ENCODE measurements at places on chromosomes 3 and 15. TPM values are rescaled to one million over a fixed set of nuclear protein-coding genes. Genes with fewer than 3 reads are reported as not detected.
A peak's percentile ranks its signal among the peaks of the same experiment; 100 is the strongest.

Gene SLC2A2
- total RNA-seq: 0.18 TPM

Gene MESP1
- total RNA-seq: 1.1 TPM

Gene FGF12
- not detected for total RNA-seq

Gene RETNLB
- not detected for total RNA-seq

Gene LYZL4
- total RNA-seq: not detected

Gene TEX9
- total RNA-seq: 2.7 TPM

Gene RBPMS2
- total RNA-seq: 2.7 TPM

GRCh38 chr15:72196409-72197040, 1.1 kb downstream of the GRAMD2A start:
- no peak for DNase-seq

- DNase-seq: no peak
Observed at GRCh38 chr15:83102346-83102745, 5.1 kb upstream of the TM6SF1 start.

DNA sequence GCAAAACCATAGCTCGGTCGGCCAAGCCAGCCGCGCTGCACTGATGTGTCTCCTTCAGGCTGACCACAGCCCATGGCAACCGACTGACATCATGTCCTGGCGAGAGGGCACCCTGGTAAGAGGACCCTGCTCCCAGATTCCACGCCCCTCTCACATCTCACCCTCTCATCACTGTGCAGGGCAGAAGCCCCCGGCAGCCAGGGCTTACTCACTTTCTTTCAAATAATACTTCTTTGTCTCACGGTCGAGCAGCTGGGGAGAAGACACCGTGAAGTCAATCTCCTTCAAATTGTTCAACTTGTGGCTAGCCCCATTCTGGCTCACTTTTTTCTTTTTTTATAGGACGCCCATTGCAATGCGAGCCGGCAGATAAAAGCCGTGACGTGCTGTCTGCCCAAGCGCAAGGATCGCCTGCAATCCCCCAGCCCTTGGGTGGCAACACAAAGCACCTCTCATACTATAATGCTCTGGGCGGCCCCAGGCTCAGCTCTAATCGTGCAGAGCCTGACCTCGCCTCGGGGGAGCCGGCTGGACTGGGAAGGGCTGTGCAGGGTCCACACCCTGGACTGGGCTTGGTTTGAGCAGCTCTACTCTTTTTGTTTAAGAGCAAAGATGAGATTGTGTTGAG, 33.6 kb downstream of the VGLL4 start:
- DNase-seq: no peak

DNA sequence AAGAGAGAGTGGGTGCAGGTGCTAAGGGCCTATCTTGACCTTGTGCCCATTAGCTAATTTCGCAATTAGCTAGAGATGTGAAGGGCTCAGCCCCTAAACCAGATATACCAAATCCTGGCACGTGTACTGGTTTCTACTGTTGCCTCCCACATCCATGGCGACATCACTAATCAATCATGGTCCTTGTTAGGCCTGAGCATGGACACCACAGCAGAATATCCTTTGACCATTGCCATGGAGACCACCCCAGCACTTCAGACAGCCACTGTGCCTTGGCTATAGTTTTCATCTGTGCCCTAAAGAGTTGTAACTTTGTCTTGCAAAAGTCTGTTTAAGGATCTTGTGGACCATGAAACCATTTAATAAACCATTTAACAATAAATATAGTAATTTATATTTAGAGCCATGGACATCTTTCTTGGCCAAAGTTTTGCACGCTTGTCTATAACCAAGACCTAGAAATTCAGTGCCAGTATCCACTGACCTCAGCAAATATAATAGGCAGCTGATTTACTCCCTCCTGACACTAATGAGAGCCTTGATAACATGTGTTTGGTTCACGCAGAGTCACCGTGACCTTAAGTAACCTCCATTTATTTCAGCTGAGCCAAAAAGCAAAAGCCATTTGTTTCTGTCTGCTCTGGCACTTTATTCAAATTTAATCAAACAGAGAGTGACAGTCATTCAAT, 43.4 kb downstream of the COLQ start:
- no peak for DNase-seq

DNA sequence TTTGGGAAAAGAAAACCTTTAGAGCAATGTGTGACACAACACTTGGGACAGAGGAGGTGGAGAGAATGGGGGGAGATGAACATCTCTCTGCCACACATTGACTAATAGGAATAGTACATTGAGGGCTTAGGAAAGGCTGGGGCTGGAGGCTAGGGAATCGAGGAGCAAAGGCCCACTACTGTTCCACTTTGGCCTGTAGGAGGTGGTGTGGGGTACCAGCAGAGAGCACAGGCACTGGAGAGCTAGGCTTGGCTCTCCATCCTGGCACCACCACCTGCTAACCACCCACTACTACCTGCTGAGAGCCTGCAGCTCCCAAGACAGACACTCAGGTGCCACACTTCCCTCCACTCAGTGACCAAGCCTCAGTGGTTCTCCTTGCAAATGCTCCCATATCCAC, 19.4 kb downstream of the CCDC32 start:
- DNase-seq: peak; percentile 29

DNA sequence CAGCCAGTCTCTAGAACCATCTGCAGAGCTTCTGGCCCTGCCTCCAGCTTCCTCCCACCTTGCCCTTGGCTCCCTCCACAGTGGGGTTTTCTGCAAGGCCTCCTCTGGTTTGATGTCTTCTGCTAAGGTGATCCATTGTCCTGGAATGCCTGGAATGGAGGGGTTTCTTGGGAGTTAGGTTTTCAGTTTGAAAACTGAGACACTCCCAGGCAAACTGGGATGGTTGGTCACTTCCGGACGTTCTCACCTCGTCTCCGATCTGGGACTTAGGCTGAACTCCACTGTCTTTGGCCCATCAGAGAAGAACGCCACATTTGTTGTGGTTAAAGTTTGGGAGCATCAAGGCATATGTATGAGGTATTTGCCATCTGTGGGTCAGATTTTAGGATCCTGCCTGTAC, 77.4 kb upstream of the KLHL25 start:
- DNase-seq: no peak

DNA sequence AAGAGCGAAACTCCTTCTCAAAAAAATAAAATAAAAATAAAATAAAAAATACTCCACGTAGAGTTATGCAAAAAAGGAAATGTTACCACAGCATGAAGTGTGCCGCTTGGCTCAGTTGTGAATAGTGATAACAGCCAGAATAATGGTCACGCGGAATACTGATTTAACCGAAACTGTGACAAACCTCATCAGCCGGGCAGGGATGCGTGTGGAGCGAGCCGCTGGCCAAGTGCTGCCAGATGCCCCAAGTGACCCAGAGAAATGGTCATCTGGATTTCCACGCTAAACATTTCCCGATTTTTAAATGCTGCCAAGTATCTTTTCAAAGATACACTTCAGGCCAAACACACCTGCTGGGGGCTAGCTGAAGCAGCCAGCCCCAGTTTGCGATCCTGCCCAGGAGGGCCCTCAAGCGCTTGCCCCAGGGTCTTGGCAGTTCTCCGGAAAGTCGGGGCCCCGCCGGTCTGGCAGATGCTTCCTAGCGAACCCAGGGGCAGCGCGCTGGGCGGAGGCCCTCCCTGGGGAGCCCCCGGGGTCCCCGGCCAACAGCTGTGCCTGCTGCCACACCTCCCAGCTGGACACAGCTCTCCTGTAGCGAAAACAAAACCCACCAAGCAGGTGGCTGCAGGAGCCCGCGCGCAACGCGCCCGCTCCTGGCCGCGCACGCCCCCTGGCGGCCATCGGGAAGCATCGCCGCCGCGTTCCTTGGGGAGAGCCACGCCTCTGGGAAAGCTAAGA, 35.1 kb downstream of the CMTM6 start:
- peak; percentile 84 for DNase-seq

- DNase-seq: no peak
Observed at GRCh38 chr15:40367371-40367685, 9.3 kb downstream of the DISP2 start.

- DNase-seq: no peak
Observed at GRCh38 chr15:73573572-73573971, 59.6 kb downstream of the NPTN start.

- peak; percentile 57 for DNase-seq
Observed at GRCh38 chr3:50572158-50572557, 2.8 kb downstream of the HEMK1 start.

GRCh38 chr15:90234096-90234988, at the start of gene GDPGP1:
TSS of gene GDPGP1 (plus strand) at chr15:90234209. CDS start at chr15:90240909, 6,700 bp downstream.
- no peak for DNase-seq

DNA sequence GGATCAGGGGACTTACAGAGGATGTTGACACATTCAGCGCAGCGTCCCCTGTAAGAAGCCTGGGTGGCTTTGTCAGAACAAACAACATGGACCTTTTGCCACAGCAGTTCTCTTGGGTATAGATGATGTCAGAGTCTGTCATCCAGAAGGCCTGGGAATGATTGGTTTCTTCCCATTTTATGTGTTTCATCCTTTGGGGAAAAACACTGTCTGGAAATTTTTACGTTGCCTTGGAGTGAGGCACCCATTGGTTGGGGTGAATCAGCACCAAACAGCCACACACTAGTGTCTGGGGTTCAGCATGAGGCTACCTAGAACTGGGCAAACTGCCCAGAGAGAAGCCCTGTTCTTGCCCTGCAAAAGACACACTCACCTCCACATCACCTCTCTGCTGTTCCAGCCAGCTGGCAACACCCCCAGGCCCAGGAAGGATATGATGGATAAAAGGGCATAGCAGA, 123.0 kb downstream of the FAM43A start:
- no peak for DNase-seq

GRCh38 chr3:45381168-45381852, 7.1 kb upstream of the LARS2 start:
- DNase-seq: no peak

- peak; percentile 55 for DNase-seq
Observed at GRCh38 chr3:122921791-122922651, 105.5 kb downstream of the SEMA5B start.

- DNase-seq: no peak
Observed at GRCh38 chr15:89043031-89044002, 44.9 kb upstream of the ABHD2 start.

GRCh38 chr15:90071220-90071807, 31.0 kb downstream of the IDH2 start:
- DNase-seq: peak; percentile 73

DNA sequence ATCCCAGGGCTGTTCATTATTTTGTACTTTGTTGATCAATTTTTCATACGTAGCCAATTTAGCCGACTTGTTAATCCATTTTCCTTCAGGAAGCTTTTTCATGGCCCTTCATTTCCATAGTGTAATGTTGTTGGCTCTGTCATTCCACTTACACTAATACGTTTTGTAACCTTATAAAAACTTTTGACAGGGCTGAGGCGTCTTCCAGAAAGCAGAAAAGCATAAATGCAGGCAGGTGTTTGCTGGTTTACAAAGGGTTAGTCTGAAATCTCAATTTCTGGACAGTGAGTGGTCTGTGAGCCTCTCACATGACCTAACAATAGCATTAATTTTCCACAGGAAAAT, 444.0 kb downstream of the OTOL1 start:
- no peak for DNase-seq

GRCh38 chr3:76497636-76498035, 542.3 kb upstream of the ROBO2 start:
- DNase-seq: no peak

DNA sequence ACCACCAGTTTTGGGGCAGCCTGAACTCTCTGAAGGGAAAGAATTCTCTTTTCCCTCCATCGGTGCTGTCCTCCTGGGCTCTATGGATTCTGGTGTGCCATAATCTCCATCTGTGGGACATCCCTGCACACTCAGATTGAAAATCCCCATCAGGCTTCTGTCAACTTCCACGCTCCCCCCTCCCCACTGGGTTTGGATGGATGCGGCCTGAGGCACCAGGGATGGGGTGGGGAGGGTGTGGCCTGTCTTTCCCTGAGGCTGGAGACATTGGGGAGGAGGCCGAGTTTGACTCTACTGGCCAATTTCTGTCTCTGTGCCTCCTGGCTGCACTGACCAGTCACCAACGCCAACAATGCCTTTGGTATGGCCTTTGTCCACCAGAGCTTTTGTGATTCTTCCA, 16.3 kb upstream of the FBLN2 start:
- no peak for DNase-seq

- no peak for DNase-seq
Observed at GRCh38 chr3:197183582-197183981, 114.8 kb downstream of the DLG1 start.

GRCh38 chr3:177904621-177905020, 631.6 kb upstream of the KCNMB2 start:
- no peak for DNase-seq

DNA sequence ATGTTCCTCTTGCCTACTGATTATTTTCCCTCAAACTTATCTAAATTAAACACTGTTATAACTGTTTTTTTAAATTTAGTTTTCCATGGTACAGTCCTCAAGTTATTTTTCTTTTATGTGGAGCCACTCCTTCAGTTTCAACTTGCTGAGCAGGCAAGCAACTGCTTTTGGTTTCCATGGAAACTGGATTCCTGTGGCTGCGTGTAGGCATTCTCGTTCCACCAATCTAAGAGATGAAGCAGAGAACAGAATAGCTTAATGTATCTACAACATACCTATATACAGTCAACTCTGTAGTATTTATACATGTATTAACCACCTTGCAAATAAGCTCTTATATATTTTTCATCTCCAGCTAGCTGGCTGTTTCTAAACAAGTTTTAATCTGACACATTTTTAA, 25.8 kb upstream of the ANXA2 start:
- no peak for DNase-seq

Data from K562 (cell line).